ENCODE measurements at places on chromosomes 2 and 18. TPM values are rescaled to one million over a fixed set of nuclear protein-coding genes. Genes with fewer than 3 reads are reported as not detected.

- DNase-seq = no peak
Observed at GRCh38 chr2:159963700-159964099, 98.7 kb downstream of the PLA2R1 start.

DNA sequence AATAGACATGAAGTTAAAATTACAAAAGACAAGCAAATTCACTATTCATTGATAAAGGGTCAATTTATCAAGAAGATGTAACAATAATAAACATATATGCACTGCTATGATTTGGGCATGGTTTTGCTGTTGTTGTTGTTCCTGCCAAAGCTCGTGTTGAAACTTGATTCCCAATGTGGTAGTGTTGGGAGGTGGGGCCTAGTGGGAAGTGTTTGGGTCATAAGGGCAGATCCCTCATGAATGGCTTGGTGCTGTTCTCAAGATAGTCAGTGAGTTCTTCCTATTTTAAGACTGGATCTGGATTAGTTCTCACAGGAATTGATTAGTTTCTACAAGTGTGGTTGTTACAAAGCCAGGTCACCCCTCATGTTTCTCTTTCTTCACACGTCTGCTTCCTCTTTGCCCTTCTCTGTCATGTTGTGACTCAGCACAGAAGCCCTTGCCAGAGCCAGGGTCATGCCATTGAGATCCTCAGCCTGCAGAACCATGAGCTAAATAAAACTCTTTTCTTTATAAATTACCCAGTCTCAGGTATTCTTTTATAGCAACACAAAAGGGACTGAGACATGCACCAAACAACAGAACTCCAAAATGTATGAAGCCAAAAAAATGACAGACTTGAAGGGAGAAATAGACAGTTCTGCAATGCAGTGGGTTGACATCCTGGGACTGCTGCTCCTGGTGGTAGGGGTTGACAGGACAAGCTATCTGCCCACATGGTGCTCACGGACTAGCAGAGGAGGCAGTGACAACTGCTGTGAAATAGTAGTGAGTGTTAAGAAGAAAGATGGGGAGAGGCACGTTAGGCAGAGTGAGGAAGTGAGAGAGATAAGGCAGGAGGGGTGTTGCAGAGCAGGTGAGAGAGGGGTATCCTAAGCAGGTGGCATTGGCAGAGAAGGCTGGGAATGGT, 18.6 kb upstream of the SKA1 start:
- DNase-seq = peak; percentile 16

- no peak for DNase-seq
Observed at GRCh38 chr2:108575132-108575966, 41.1 kb downstream of the LIMS1 start.

Gene PREB
- total RNA-seq = 29.4 TPM

GRCh38 chr2:169438466-169439072, 40.7 kb upstream of the BBS5 start:
- DNase-seq = no peak

DNA sequence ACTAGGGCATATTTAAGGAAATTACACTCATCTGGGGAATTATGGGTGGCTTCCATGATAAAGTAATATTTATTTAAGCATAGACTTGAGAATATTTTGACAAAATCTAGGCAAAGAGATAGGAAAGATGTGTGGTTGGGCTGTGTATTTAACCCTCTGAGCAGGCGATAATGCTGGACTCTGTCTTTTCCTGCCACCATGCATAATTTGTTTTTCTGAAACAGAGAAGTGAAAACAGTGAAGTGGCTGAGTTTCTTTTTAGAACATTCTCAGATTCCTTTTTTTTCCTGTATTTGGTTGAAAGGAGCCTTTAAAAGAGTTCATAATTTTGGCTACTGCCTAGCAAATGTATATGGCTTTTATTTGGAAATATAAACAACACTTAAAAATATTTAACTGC, 104.8 kb upstream of the CDH19 start:
- no peak for DNase-seq

Gene SFXN5
- 17.0 TPM for total RNA-seq
